ENCODE measurements at places on chromosomes 6 and 20. TPM values are rescaled to one million over a fixed set of nuclear protein-coding genes. Genes with fewer than 3 reads are reported as not detected.

The NRSN2 gene
- 21.9 TPM for total RNA-seq

The DEFB119 gene
- not detected for total RNA-seq

The PPP1R11 gene
- total RNA-seq, result 28.8 TPM

The FBXO9 gene
- 49.1 TPM for total RNA-seq

The C6orf15 gene
- not detected for total RNA-seq

The HMGN3 gene
- total RNA-seq, result 118 TPM

The SIM1 gene
- not detected for total RNA-seq

The SLPI gene
- not detected for total RNA-seq

The WFDC10B gene
- not detected for total RNA-seq

The CRIP3 gene
- total RNA-seq, result 2.2 TPM

The ARHGAP18 gene
- total RNA-seq, result 35.0 TPM

The OR12D3 gene
- not detected for total RNA-seq

The EYS gene
- total RNA-seq, result not detected

The NQO2 gene
- 2.2 TPM for total RNA-seq

The CST5 gene
- not detected for total RNA-seq

The SOX18 gene
- 5.6 TPM for total RNA-seq

- DNase-seq, result no peak
Observed at GRCh38 chr20:33569802-33570391, 80.0 kb downstream of the CBFA2T2 start.

- no peak for DNase-seq
Observed at GRCh38 chr6:125528621-125529041, 220.8 kb upstream of the HEY2 start.

DNA sequence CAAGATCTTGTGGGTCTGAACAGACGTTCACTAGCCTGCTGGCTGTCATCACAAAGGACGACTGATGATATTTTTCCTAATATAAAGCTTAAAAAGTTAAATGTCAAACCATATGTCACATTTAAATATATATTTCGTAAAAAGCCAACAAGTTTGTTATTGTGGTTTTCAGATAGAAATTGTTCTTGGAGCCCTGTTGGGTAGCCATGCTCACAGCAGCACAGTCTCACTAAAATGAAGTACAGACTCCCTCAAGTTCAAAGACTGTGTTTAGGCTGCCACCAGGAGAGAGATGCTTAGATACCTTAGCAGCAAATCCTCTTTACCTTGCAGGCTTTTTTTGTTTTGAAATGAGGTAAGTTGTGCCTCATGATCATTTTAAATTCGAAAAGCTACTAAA is 17.8 kb downstream of the EEF1E1 start:
- no peak for DNase-seq

- no peak for DNase-seq
Observed at GRCh38 chr6:4781967-4782575, 5.9 kb downstream of the CDYL start.

DNA sequence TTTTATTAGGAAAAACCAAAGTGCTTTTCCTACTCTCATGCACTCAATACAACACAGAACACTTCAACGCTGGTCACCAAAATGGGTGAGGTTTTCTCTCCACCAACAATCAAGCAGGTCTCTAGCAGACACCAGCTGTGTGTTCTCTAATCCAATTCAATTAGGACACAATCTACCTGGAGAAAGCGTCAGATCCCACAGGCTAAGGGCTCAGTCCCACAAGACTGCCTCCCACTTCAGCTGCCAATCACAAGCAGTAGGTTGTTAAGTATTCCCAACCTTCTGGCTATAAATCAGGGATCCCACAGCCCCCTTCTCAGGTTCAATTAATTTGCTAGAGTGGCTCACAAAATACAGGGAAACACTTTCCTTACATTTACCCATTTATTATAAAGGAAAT is 47.7 kb downstream of the STMND1 start:
- DNase-seq, result no peak

DNA sequence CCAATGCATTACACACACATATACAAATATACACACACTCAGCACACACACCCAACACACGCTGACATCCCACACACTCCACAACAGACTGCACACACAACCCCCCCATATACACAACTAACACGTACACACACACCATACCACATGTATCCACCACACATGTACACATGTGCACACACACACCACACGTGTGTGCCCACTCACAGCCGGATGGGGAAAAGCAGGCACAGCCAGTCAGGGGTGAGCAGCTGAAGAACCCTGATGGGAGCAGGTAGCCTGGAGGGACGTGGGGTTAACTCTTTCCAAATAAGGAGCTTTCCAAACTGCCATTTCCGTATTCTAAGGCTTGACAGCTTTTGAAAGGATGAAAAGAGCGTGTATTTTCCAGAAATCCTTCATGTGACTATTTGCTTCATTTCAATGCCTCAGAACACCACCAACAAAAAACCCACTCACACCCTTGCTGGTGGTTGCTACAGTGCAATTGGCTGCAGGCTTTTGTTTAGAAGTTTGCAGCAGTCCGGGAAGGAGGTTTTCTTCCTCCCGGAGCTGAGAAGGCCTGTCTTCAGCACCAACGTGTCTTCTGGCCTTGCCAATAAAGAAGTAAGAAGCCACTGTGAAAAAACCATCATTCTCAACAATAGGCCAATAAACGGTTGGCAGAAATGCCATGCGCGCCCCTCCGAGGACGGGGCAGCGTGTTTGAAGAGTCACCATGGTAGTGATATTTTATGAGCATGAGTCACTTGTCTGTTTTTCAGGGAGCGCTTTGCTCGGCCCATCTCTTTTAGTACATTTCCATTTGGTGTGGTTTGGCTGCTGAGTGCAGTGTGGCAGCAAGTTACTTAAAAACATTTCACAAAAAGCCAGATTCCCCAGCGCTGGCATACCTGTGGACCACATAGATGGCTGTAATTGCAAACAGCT is 131.3 kb upstream of the GMDS start:
- no peak for DNase-seq

GRCh38 chr6:42313038-42313437 is 95.4 kb upstream of the MRPS10 start:
- DNase-seq, result no peak

DNA sequence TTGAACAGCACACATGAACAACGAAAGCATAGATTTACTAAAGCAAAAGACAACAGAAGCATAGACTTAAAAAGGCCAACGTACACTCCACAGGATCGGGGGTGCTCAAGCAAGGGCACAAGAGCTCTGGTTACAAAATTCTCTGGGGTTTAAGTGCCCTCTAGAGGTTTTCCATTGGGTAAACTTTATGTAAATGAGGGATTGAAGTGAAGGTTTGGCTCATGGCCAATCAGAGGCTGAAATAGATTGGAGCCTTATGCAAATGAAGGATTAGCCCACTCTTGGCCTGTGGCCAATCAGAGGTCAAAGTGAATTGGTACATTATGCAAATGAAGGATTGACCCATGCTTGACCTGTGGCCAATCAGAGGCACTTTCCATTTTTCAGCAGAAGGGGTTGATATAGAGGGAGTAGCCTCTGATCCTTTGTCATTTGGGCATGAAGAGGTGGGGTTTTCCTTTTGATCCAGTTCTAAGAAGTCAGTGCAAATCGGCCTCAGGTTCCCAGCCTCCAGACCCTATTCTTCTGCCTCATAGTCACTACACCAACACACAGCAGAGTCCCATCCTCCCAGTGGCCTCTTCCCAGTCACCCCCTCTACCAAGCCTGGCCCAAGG is 244.9 kb downstream of the THBS2 start:
- DNase-seq, result no peak

DNA sequence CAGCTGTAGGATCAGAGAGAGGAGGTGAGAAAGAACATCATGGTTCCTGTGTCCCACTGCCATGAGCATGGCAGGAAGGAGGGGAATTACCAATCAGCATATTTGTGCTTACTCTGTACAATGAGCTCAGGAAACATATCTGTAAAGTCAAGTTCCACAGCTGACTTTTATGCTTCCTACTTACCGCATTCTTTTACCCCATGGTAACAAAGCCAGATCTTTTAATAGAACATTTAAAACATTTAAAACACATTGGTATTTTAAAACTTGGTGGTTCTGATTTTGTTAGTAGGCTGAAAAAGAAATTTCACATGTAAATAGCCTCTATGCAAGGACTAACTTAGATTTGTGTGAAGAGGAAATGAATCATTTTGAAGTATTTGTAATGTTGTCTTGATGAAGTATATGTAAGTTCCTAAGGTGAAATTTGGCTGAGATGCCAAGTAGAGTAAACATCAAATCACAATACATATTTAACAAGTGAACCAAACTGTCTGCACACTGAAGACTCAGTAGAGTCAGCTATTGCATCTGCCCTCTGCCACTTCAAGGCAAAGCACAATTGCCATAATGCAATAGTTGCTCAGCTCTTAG is 114.7 kb downstream of the GJA10 start:
- DNase-seq, result no peak

DNA sequence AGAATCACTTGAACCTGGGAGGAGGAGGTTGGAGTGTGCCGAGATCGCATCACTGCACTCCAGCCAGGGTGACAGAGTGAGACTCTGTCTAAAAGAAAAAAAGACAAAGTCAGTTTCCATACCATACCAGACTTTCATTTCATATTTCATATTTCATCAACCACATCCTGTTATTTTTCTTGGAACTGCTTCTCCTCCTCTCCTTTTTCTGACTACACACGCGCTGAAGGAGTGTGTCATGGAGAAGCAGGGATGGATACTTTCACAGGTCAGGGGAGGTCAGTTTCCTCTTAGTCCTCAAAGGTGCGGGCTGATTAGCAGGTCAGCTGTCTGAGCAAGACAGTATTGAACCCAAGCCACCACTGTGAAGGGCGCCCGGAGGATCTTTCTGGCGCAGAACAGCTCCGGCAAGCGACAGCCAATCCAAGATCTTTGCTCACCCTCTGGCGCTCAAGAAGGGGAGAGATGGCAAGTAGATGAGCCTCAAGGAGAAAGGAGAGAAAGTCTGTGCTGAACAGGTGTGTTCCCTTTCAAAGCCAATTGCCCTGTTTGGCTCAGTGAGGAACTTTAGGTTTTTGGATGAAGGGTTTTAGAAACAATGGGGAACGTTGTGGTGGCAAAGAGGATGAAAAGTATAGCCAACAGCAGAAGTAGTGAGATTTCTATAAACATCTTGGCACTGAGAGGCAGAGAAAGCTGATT is 18.9 kb upstream of the SYNJ2 start:
- no peak for DNase-seq

- DNase-seq, result no peak
Observed at GRCh38 chr20:25248786-25249172, 894 bp downstream of the PYGB start.

DNA sequence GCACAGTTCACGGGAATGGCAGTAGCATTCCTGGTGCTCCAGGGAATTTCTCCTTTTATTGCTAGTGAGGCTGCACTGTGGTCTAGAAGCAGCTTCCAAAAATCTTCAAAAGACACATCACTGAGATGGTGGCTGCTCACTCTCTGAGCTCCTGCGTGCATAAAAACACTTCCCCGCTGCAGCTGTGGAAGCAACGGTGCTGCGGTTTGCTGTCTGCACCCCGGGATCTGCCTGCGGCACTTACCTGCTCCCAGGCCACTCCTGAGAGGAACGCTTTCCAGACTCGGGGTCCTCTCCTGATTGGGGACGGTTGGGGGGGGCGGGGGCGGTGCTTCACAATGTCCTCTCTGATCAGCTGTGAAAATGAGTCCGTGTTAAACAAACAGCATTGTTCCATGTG is 77.9 kb downstream of the TMEM242 start:
- no peak for DNase-seq

GRCh38 chr20:25281541-25281991 is 33.7 kb downstream of the PYGB start:
- peak; percentile 64 for DNase-seq

- DNase-seq, result no peak
Observed at GRCh38 chr6:3417473-3417872, 39.4 kb downstream of the SLC22A23 start.

- no peak for DNase-seq
Observed at GRCh38 chr6:68638230-68638900, 3.3 kb downstream of the ADGRB3 start.

DNA sequence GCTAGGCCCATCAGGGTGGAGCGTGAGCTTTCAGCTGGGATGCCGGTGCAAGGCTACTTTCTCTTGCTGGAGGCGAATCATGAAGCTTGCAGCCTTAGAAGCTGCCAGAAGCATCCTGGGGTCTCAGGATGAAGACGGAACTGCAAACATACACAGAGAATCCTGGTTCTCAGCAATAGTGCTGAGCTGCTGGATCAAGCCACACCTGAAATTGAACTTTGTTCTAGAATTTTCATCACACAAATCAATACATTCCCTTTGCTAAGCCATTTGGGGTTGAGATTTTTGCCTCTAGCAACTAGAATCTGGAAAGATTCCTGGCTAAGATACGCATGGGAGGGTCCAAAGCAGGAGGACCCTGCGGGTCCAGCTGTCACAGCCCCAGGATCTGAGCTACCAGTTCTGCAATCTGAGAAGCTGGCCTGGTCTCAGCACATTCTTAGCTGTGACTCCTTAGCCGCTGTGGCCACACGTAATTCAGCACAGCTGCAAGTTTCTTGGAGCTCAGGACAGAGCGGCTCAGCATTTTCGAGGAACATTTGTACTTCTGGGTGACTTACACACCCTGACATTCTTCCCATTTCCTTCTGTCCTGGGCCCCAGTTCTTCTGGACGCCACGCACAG is 6.6 kb upstream of the ARFGAP1 start:
- DNase-seq, result no peak

- no peak for DNase-seq
Observed at GRCh38 chr6:11434565-11435326, 102.8 kb upstream of the TMEM170B start.

DNA sequence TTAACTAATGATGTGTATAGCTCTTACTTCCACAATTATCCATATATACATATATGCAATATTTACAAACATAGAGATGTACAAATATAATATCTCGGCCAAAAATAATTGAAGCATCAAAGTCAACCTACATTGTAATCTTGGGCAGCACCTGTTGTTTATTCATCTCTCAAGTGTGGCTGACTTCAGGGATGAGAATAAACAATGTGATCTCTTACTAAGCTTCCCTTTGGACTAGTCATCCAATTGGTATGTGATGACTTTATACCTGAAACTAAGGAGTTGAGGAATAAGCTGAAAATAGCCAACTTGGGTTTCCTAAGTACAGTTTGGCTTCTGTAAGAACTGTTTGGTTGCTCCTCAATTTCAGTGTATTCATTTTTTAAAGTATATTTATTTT is 256.6 kb downstream of the KHDC1L start:
- DNase-seq, result no peak

DNA sequence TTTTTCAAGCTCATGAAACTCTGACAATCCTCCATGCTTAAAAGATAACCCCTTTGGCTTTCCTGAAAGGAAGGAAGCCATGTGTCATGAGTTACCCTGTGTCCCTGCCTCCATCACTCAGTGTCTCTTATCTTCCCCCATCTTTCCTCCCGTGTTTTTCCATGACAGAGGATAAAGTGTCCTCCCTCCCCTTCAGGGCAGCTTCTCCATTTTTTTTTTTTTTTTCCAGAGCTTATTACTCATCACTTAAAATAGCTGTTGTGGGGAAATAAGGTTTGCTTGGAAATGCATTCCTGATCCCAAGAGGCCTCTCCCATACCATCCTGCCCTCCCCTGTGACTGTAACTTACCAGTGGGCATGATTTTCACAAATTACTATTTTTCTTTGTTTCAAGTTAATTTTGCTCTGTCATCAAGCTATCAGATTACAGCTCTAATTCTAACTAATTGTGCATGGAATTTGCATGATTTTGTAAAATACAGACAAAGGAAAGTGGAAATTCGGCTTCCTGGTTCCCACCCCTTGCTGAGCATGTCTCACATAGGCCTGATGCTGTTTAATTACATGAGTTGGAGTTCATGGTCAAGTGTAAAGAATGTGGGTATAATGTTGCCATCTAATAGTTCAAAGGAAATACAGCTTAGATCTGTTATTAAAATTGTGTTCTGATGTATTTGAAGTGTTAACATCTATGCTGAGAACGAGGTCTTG is 614.5 kb upstream of the FLRT3 start:
- no peak for DNase-seq

- no peak for DNase-seq
Observed at GRCh38 chr20:2602046-2602735, 50.2 kb upstream of the NOP56 start.

All from GM12878 (cell line).